ENCODE measurements at places on chromosomes 4 and X. TPM values are rescaled to one million over a fixed set of nuclear protein-coding genes. Genes with fewer than 3 reads are reported as not detected.

The OPN1MW2 gene
- not detected for total RNA-seq

DNA sequence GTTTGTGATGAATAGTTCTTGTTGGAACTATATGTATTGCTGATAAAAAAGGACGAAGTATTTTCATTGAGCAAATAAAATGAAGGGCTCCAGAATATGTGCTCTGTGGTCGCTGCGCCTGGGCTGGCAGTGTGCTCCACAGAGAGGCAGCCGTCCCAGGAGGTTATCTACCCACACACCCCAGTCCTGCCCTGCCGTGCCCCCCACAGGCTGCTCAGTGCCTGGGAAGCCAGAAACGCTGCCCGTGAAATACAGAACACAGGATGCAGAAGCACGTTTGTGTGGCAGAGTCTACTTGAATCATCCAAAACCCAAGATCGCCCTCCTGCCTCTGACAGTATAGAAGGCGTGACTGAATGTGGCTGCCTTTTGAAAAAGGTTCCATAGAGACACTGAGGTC, 1.4 kb downstream of the CLDN22 start:
- DNase-seq: no peak

DNA sequence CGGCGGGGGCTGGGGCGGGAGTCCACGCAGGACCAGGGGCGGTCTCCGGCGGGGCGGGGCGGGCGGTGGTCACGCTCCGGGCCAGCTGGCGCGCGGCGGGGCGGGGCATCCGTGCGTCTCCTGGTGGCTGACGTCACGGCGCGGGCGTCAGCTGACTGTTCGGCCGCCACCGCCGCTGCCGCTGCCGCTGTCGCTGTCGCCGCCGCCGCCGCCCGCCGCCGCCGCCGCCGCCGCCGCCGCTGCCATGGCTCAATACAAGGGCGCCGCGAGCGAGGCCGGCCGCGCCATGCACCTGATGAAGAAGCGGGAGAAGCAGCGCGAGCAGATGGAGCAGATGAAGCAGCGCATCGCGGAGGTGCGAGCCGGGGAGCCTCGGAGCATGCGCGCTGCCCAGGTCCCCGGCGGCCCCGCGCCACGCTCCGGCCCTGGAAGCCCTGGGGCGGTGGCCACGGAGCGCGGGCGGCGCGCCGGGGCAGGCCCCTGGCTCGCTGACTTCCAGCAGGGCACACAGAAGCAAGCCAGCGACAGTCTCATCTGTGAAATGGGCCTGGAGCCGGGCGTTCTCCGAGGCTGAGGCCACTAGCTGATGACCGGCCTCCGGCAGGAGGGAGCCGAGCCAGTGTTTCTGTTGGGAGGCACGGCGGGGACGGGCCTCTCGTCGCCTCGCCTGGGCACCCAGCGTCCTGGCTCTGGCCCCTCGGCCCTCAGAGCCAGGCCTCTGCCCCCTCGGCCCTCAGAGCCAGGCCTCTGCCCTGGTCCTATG, at the start of gene FAM50A:
TSS of gene FAM50A (plus strand) at position 150 of the 763 bp plus-strand sequence. CDS start at position 245, 95 bp downstream.
- DNase-seq: peak; percentile 15

DNA sequence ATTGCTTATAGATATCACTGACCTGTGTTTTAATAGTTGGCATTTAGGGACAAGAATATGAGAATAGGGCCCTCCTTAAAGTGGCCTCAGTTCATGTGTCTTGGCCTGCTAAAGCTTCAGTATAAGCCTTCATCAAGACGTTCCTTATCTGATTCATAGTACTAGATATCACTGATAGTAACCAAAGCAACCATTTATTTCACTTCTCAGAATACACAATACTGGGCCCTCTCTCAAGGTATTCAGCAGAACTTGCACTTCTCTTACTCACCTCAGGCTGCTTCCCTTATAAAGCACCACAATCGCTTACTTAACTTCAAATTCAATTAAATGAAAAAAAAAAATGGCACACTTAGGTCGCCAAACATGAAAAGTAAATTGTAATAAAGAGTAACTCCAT, 259.4 kb upstream of the PCDH7 start:
- DNase-seq: no peak

The FAT4 gene
- total RNA-seq: 8.0 TPM

The SLC4A4 gene
- total RNA-seq: 3.7 TPM

- no peak for DNase-seq
These were observed 63.5 kb downstream of the NELFA start for GRCh38 chr4:1945124-1945895.

DNA sequence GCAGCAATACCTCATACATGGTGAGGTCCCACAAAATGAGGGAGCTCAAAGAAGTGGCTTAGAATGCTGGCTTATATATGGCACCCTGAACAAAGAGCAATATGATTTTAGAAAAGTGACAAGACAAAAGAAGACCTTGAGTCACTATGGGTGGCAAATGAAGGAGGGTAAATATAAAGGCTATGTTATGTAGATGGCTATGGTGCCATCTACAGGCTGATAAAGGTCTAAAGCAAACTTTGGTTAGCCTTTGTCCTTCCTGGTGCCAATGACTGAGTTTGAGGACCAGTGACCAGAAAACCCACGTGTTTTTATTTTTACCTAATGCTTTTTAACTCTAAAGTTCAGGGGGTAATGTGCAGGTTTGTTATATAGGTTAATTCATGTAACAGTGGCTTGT, 151.8 kb downstream of the CCNG2 start:
- DNase-seq: peak; percentile 3

DNA sequence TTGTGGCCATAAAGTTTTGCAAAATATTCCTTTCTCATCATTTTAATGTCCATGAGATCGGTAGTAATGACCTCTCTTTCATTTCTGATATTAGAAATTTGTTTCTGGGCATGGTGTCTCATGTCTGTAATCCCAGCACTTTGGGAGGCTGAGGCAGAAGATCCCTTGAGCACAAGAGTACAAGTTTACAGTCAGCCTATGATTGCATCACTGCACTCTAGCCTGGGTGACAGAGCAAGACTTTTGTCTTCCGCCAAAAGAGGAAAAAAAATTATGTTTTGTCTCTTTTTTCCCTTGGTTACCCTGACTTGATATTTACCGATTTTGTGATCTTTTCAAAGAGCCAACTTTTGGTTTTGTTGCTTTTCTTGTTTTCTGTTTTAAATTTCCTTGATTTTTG, 10.8 kb upstream of the NKAP start:
- DNase-seq: no peak

The SH2D1A gene
- not detected for total RNA-seq

All from astrocyte (in vitro differentiated cells and primary cell).